Stimulated activated CD8-positive, alpha-beta memory T cell treated with anti-CD3 and anti-CD28 coated beads, Interleukin-4, amount 100 ng/mL, for 48 hours (primary cell): ENCODE measurements at places on chromosomes 16 and 17.
A peak's percentile ranks its signal among the peaks of the same experiment; 100 is the strongest.

- no peak for DNase-seq
Measured at GRCh38 chr16:4194661-4195060, 47.2 kb downstream of the SRL start.

- DNase-seq = no peak
Measured at GRCh38 chr17:15106540-15106939, 158.6 kb downstream of the PMP22 start.

- no peak for DNase-seq
Measured at GRCh38 chr16:76988526-76988925, 202.5 kb upstream of the MON1B start.

- DNase-seq = no peak
Measured at GRCh38 chr16:77221482-77221881, 22.3 kb downstream of the SYCE1L start.

DNA sequence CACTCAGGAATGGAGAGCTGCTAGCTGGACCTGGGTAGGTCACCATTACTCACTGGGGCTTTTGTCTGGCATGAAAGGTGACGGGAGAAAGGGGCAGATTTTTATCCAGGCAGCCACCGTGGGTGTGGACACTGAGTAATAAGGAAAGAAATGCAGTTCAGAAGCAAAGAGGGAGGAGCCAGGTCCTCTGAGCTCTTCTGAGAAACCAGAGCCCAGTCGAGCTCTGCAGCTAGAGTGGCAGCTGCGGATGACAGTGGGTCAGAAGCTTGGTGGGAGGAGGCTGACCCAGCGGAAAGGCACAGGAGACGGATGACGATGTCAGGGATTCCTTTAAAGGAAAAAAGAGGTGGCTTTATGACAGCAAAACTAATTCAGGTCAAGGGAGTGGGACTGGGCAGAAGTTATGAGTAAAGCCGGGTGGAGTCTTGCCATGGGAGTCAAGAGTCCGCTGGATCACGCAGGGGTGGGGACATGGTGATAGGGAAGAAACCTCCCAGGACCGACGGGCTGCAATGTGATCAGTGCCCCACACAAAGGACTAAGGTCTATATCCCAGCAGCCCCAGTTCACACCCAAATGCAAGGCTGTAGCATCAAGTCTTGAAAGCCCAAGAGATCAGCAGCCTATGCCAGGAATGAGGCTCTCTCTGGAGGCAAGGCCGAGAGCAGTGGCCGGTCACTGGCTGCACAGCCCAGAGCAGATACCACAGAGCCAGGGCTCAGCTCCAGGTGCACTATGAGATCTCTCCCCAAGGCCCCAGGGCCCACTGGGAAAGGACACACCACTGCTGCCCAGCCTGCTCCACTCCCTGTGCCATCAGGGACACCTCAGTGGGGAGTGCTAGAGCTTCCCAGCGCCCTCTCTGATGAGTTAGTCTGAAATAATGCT is 6.3 kb upstream of the MNT start:
- no peak for DNase-seq

DNA sequence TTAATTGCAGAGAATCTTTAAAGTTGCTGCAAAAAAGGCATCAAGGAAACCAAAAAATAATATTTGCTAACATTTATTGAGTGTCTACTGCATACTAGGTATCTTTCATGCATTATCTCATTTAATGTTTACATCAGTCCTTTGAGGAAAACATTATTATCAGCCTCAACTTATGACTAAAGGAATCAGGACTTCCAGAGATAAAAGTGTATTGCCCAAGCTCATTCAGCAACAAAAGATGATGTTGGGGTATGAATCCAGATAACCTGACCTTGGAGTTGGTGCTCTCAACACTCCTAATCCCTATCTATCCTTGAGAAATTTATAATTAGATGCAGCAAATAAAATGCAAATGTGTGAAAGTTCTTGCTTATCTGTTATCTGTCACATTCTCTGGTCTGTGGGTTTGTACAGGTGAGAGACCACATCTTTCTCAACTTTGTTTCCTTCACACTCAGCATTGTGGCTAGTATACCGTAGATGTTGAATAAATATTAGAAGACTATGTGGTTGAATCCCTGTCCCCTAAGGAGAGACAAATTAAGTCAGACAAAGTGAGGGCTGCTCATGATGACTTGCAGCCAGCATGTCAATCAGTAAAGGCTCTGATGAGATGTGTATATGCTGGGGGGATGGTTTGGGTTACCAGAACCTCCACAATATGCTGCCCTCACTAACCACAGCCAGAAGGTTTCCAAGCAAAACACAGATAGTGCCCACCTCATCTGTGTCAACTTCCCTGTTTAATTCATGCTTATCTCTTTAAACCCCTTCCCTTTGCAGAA is 82.6 kb downstream of the NOG start:
- DNase-seq = no peak

DNA sequence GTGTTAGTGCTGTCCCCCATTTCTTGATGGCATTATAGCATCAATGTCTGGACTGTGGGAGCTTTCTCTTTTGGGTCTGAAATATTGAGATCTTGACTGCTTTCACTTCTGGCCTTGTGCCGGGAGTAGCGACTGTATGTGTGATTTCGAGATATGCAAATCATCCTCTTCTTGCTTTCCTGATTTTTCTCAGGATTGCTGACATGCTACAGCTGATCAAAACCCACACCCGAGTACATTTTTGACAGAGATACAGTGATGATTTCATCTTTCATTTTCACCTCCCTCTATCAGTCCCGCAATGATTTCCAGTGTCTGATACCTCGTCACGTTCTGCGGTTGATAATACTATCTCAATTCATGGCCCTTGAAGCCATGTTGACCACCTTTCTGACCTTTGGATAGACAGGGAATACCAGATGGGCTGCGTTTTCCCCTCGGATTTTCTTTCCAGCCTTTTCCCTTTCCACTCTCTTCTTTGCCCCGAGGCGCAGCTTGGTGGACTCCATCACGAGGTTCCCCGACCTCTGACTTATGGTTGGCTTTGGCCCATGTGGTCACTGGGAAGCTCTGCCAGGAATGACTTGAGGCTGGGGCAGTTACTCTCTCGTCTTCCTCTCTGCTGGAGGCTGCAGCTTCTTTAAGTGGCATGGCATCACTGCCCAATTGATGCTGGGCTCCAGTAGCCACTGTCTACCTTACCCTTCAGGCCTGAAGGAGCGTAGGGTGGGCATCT is 184.4 kb downstream of the SNX29 start:
- DNase-seq = no peak

- DNase-seq = no peak
Measured at GRCh38 chr16:51540259-51540658, 389.2 kb upstream of the SALL1 start.

DNA sequence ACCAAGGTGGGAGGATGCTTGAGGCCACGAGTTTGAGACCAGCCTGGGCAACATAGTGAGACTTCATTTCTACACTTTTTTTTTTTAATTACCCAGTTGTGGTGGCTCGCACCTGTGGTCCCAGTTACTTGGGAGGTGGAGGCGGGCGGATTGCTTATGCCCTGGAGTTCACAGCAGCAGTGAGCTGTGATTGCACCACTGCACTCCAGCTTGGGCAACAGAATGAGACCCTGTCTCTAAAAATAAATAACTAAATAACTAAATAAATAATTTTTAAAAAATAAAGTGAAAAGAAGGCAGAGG is 9.3 kb downstream of the DNAI2 start:
- DNase-seq = peak; percentile 71

GRCh38 chr17:31882571-31882970 is 18.9 kb downstream of the UTP6 start:
- no peak for DNase-seq

GRCh38 chr17:260031-260791 is 78.8 kb upstream of the DOC2B start:
- DNase-seq = no peak

DNA sequence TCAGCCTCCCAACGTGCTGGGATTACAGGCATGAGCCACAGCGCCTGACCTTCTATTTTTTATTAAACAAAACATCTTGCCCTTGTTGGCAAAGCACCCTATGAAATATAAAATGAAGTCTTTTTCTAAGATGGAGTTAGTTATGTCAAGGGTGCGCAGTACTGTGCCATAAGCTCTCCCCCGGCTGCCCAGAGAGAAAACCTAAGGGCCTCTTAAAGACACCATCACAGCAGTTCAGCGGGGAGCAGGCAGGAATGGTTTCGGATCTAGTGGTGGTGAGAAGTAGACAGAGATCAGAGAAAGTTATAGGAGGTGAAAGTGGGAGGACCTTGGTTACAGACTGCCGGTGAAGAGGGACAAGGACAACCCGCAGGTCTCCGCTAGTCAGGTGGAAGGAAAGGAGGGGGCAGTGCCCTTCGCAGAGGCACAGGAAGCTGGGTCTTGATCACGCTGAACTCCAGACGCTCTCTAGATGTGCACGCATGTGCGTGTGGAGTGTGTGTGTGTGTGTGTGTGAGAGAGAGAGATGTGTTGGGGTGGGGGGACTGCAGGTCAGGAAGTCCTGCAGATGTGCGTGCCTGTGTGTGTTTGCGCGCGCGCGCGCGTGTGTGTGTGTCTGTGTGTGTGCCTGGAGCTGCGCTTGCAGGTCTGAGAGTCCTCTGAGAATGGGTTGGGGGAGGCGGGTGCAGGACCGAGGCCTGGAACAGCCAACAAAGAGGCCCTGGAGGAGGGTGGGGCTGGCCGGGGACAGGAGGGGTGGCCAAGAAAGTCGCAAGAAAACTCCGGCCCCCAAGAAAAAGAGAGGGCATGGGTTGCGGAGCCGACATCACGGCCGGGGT is 748 bp upstream of the CMTM3 start:
- peak; percentile 75 for DNase-seq

GRCh38 chr17:74474043-74474792 is 7.8 kb downstream of the CD300A start:
- DNase-seq = no peak

DNA sequence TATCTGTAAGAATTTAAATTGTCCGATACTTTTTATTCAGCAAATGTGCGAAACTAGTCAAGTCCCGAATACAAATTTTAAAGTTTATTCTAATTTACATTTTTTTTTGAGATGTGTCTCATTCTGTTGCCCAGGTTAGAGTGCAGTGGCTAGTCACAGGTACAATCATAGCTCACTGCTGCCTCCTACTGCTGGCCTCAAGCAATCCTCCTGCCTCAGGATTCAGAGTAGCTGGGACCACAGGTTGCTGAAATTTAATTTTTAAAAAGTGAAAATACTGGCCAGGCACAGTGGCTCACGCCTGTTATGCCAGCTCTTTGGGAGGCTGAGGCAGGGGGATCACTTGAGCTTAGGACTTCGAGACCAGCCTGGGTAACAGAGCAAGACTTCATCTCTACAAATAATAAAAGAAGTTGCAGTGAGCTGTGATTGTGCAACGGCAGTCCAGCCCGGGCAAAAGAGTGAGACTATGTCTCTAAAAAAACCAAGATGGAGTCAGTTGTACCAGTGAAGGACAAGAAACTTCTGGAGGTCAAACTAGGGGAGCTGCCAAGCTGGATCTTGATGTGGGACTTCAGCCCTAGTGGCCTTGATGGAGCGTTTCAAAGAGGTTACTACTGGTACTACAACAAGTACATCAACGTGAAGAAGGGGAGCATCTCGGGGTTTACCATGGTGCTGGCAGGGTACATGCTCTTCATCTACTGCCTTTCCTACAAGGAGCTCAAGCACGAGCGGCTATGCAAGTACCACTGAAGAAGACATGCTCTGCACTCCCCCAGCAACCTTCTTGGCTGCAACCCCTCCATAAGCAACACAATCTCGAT is 5.6 kb downstream of the POLG2 start:
- DNase-seq = peak; percentile 72

GRCh38 chr16:2270588-2271470 is 2.9 kb upstream of the RNPS1 start:
- DNase-seq = no peak
